NCI-H524 treated with DMSO at 0.1 percent for 48 hours (cell line): ENCODE measurements at places on chromosomes 4 and X.

DNA sequence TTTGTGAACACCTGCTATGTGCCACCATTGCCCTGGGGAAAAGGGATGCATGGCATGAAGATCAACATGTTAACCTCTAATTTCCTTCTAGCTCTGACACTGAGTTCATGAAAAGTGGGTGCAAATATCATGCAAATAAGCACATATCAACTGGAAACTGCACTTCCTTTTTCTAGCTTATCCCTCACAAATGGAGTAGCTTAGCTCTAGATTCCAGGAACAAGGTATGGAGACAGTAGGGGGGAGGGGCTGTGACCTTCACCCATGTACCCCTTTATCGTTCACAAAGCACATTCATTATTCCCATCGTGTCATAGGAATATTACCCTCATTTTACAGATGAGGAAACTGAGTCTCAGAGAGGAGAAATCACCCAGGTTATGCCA, 37.4 kb downstream of the STARD8 start:
- no peak for DNase-seq

DNA sequence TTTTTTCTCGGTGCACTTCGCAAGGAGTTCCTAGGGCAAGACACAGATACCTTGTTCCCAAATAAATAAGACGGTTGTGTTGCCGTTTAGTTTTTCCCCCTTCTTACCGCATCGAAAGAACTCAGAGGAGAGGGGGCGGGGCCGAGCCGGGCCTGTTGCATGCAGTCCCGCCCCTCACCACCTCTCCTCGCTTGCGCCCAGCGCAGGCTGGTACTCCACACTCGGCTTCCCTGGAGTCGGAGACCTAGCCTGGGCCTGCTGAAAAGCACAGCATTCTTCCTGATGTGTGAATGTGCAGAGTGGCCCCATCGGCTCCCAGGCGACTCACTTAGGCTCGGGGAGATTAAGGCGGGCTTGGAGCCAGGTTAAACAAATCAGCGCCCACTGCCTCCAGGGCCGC, 26.1 kb upstream of the VMA21 start:
- no peak for DNase-seq

DNA sequence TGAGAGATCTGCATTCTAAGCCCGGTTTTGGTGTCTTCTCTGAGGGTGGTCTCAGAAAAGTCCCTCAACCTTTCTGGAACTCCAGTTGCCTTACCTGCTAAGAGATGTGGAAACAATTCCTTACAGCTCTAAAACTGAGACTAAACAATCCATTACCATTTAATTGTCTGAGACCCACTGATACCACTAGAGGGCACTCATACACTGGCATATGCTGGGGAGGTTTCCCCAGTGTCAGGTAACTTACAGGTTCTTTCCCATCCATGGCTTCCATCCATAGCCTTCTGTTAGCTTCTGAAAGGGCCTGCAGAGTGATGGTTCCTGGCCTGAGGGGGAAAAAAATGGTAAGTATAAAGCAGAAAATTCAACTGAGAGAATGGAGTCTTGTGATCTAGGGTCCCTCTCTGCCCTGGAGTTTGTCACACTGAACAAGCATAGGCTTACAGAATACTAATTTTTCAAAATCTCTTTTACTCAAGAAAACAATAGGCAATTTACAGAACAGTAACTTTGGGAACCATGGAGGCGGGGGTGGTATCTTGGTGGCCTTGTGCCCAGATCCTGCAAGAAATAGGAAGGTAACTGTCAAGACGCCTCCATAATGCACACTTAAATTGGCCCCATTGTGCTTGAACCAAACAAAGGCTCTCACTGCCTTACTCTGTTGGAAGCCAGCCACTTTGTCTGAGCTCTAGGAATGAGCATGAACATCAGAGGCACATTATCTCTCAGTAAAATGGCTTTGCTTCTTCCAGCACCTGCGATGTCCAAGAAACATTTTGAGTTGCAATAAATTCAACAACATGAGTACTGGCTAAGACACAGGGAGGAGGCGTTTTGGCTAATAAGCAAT, 236.1 kb downstream of the OPHN1 start:
- no peak for DNase-seq

DNA sequence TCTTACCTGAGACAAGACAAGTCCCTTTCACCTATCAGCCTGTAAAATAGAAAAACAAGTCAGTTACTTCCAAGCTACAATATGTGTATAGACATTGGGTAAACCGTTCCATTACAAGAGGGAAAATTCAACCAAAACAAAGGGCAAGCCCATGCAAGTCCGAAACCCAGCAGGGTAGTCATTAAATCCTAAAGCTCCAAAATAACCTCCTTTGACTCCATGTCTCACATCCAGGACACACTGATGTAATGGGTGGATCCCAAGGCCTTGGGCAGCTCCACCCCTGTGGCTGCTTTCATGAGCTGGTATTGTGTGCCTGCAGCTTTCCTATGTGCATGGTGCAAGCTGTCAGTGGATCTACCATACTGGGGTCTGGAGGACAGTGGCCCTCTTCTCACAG, 14.7 kb upstream of the FAM47B start:
- DNase-seq = no peak

DNA sequence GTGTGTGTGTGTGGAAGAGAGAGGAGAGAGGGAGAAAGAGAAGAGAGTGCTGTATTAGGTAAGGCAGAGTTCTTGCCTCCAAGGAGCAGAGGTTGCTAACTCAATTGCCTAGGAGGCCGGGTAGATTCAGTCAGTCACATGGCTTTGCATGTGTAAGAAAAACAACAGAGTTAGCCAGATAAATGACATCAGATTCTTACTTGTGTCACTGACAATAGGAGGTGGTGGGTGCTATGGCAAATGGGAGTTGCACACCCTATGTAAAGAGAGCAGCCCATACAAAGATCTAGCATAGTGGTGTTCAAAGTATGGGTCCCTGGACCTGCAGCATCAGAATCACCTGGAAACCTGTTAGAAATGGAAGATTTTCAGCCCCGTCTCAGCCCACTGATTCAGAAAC, 14.4 kb upstream of the PGRMC2 start:
- DNase-seq = no peak

- peak; percentile 18 for DNase-seq
Observed at GRCh38 chr4:147160908-147161513, 215.3 kb upstream of the TTC29 start.

DNA sequence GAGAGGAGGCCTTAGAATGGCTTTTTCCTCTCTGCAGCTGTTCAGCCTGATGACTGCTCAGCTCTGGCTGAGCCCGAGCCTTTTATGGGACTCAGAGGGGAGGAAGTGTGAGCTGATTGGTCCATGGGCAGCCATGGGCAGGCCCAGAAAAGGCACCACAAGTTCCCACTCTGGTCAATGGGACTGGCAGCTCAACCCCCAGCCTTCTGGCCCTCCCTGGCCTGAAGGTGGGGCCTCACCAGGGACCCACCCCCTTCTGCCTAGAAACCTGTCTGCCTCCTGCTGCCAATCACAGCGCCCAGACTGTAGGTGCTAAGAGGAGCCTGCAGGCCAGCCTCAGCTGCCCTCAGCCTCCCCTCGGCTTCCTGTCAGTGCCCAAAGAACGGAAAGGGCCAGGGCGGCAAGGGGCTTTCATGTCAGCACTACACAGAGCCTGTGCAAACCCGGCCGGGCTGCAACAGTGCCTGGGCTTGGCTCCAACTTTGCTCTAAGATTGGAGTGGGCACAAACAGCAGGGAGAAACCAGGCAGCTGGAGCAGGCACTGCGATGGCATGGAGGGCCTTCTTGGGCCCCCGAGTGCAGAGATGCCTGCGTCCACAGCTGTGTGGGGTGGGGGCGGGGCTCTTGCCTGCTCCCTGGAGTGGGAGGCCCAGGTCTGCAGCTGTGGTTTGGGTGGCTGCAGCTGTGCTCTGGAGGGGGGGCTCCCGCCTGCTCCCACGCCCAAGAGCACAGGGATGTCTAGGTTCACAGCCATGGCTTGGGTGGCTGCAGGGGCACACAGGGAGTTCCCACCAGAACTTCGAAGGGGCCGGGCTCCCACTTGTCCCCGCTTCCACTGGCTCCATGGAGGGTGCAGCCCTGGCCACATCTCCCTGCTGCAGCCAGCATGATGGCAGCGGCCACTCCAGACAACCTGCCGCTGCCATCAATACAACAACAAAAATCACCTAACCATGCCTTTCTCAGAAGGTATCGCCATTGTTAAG, 92.6 kb downstream of the NXF2 start:
- DNase-seq = no peak
